ENCODE measurements at places on chromosomes 4 and X.

DNA sequence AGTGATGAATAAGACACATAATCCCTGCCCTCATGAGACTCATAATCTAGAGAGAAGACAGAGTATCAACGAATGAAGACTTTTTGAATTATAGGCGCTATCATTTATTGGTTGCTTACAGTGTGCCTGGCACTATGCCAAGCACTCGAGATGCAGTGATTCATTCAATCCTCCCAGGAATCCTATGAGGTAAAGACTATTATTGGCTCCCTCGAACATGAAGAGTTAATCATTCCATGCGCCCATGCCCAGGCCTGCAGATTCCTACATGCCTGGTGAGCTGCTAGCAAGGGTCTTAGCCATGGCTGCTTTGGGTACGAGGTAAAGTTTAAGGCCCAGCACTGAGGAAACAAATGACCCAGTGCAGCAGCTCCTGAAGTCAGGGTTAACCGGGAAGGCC is 47.0 kb downstream of the TEX13B start:
- DNase-seq, result peak; percentile 6

- DNase-seq, result no peak
Observed at GRCh38 chr4:11420327-11420726, 8.4 kb downstream of the HS3ST1 start.

- no peak for DNase-seq
Observed at GRCh38 chrX:47216393-47216925, 2.0 kb upstream of the CDK16 start.

GRCh38 chrX:40470830-40471429 is 109.8 kb upstream of the ATP6AP2 start:
- DNase-seq, result no peak

DNA sequence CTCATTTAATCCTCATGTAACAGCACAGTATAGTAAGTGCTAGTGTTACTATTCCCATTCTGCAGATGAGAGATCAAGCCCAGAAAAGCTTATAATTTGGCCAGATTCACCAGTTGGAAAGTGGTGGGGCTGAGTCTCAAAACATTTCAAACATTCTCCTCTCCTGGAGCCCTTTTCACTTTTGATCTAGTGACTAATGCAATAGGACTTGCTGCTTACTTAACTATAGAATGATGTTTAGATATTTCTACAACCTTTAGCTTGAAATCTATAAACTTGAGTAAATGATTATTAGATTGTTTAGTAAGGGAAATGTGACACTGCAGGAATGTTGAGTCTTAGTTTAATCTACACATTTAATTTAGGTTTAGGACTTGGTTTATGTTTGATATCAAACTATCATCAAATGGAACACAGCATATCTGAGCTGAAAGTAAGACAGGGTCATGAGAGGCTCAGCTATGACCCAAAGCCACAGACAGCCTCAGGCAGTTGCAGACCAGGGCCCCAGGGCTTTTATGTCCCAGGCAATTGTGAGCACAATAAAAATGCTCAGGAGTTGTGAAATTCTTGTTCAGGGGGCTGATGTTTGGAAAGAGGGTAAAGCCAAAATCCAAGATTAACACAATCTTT is 199.5 kb upstream of the HS3ST1 start:
- no peak for DNase-seq

Measured in fibroblast of the conjunctiva (primary cell).